ACHN (cell line): ENCODE measurements at places on chromosomes 7 and 10.

DNA sequence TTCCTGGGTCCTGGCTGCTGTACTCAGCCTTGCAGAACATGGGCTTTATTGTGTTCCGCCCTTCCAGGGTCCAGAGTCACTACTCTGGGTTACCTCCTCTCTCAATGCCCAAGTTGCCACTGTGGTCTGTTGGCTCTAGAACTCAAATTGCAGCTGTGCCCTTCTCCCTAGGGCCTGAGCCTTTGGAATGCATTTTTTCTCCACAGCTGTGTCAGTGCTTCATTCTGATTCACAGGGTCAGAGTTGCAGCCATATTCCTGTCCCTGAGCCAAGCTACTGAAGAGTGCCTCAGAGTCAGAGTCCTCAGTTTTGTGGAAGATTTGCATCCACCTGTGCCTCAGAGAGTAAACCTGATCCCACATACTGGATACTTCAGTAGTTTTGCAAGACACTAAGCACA lies 167.5 kb downstream of the ITGB1 start:
- DNase-seq, result no peak

DNA sequence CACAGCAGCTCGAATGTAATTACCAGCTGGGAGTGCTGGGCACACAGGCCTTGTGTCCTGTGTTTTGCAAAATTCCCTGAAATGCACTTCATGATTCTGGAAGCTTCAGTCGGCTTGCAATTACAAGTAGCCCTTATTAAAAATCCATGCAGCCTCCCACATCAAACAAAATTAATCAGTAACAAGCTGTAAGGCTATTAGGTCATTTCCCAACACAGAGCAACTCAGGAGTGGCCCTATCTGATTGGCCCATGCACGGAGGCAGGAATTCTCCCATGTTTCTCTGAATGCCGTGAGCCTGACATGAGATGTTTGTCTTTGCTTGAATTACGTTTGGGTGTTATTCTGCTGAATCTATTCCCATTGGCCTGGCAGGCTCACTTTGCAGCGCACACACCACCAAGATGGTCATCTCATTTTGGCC lies 36.9 kb downstream of the FOXL3 start:
- DNase-seq, result no peak

GRCh38 chr10:119408969-119409371 lies 133.5 kb downstream of the RGS10 start:
- no peak for DNase-seq

DNA sequence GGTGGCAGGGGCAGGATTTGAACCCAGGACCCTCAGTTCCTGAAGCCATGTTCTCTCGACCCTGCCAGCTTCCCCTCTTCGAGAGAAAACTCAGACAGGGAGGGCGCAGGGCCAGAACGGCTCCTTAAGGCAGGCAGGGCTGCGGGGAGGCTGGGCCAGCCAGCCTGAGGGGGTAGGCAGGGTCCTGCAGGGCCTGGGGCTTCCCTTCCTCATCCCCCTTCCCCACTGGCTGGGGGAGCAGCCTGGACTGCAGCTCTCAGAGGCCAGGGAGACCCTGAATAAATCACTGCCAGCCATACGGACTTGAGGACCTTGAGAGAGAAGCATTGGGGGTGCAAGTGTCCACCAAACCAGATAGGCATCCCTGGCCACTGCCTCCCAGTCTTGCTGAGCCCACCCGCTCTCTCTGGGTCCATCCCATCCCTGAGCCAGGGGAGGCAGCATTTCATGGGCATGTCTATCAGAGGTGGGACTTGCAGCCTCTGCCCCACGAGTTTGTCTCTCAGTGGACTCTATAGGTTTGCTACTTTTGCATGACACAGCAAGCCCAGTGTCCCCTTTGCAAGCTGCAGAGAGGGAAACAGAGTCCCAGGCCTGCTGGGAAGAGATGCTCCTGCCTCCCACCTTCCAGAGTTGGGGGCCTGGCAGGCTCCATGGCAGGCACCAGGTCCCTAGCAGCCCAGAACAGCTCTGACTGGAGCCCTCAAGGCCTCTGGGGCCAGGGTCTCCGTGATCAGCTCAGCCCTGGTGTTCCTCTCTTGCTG lies 70.9 kb downstream of the MYL10 start:
- DNase-seq, result no peak

DNA sequence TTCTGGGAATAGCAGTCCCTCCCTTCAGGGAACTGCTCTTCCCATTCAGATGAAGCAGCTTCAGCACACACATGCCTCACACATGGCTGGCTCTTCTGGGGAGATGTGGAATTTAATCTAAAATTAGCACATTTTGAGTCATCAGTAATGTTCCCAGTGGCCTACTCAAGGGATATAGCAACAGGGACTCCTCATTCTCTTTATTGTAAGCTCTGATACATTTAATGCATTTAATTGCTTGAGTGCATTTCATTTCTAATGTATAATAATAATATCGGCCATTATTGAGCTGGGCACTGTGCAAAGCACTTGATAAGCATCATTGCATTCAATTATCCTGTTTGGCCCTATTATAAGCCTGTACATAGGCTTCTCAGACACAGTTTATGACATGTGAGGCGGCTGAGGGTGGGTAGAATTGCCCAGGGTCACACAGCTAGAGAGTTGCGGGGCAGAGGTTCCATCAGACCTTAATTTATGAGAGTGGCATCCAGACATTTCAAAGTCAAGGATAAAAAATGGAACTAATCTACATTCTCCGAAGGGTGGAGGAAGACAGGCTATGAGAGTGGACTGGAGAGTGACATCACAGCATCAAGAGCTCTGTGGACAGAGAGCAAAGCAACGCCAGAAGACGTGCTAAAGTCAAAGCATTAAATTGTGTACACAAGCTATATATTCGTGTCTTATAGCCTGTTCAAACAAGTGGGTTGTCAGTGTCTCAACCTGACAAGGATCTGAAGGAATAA lies 76.8 kb downstream of the LANCL2 start:
- peak; percentile 16 for DNase-seq

GRCh38 chr10:123496375-123496774 lies 169.8 kb upstream of the GPR26 start:
- DNase-seq, result no peak

- DNase-seq, result no peak
These were observed 205.2 kb upstream of the PHYHIPL start for GRCh38 chr10:58971211-58971610.

DNA sequence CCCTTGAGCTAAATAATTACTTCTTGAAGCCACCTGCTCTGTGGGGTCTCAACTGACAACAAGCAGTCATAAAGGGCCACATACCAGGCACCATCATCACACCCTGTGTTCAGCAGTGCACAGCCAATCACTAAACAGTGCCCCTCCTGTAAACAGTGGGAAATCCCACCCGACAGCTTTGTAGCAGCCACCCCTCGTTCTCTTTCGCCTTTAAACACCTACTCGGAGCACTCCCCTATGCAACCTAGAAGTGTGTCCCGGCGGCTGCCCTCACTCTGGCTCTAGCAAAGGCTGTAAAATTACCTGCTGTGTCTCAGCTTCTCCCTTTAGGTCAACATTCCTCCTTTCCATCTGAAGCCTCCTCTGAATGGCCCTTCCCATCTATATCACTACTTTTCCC lies 111.9 kb downstream of the TCERG1L start:
- no peak for DNase-seq

DNA sequence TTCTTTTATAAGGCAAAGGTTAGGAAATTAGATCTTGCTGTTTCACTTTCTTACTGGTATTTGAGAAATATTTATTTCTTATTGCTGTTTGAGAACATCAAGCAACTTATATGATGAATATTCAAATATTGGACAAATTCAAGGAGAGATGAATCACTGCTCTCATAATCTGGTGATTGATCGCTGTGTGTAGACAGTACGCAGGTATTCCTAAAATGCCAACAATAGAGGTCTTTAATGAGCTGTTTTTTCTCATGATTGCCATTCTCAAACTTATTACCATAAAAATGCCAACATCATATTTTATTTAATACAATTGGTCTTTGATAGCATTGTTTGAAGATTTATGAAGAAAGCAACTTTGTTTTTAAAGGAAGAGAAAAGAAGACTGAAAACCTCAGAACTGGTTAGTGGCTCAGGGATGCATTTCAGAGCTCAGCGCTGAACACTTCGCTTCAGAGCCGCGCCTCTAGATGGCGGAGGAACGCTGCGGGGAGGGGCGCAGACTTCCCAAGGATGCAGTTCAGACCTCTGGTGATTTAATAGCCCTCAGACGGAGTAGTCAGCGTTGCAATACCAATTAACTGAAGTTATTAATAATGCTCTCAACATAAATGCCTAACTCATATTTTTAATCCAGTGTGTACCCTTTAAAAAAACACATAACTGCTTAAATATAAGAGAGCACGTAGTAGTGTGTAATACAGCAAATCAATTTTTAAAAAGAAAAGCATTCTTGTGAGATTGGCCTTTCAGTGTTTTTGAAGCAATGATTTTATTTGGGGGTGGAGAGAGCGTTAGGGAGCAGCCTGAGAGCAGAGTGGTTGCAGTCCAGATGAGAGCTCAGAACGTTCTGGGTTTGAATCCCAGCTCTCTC lies 38.5 kb upstream of the STEAP4 start:
- DNase-seq, result peak; percentile 61

- DNase-seq, result no peak
These were observed 553.4 kb upstream of the POM121L12 start for GRCh38 chr7:52482076-52482475.

DNA sequence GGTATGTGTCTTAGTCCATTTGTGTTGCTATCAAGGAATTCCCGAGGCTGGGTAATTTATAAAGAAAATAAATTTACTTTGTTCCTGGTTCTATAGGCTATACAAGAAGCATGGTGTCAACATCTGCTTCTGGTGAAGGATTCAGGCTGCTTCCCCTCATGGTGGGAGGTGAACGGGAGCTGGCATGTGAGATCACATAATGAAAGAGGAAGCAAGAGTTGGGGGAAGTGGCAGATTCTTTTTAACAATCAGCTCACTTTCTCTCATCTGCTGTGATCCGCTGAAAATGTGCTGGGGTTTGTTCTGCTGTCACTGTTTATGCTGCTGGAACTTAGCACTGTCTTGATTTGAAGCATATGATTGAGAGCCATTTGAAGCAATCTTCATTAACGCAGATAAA lies 730.0 kb upstream of the SORCS1 start:
- DNase-seq, result no peak

- DNase-seq, result peak; percentile 82
These were observed 1064.6 kb upstream of the LRRTM3 start for GRCh38 chr10:65861249-65861648.

DNA sequence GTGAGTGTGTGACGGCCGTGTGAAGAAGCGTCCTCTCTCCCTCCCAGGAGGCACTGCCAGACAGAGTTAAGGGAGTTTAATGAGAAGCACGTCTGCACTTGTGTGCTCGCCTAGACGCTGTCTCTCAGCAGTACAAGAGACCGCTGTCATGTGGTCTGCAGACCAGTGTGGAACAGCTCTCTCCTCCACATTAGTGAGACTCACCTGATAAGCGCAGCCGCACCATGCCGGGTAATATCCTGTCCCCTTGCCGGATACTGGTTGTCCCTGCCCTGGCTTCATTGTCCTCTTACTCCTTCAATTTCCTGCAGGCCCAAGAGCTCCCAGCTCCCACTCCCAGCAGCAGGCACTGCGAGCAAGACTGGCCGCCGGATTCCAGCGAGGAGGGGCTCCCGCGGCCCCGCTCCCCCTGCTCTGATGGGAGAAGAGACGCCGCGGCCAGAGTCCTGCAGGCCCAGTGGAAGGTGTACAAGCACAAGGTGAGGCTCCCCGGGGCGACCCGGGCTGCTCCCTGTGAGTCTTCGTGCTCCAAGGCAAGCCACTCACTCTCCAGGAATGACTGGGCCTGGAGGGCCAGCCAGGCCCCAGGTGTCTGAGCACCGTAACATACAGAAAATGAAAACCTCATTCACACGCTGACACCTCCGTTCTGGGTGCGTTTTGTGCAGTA lies 33.5 kb upstream of the TTYH3 start:
- DNase-seq, result no peak
